Dermis microvascular lymphatic vessel endothelial cell (primary cell): ENCODE measurements at places on chromosomes 7 and 10.

GRCh38 chr7:44738051-44738723, 10.5 kb upstream of the ZMIZ2 start:
- DNase-seq = no peak

GRCh38 chr10:96263669-96264068, 7.7 kb downstream of the BLNK start:
- DNase-seq = no peak

- DNase-seq = no peak
Observed at GRCh38 chr10:69317626-69318105, 39.4 kb downstream of the HK1 start.

- DNase-seq = no peak
Observed at GRCh38 chr7:117229350-117229749, 93.5 kb downstream of the WNT2 start.

DNA sequence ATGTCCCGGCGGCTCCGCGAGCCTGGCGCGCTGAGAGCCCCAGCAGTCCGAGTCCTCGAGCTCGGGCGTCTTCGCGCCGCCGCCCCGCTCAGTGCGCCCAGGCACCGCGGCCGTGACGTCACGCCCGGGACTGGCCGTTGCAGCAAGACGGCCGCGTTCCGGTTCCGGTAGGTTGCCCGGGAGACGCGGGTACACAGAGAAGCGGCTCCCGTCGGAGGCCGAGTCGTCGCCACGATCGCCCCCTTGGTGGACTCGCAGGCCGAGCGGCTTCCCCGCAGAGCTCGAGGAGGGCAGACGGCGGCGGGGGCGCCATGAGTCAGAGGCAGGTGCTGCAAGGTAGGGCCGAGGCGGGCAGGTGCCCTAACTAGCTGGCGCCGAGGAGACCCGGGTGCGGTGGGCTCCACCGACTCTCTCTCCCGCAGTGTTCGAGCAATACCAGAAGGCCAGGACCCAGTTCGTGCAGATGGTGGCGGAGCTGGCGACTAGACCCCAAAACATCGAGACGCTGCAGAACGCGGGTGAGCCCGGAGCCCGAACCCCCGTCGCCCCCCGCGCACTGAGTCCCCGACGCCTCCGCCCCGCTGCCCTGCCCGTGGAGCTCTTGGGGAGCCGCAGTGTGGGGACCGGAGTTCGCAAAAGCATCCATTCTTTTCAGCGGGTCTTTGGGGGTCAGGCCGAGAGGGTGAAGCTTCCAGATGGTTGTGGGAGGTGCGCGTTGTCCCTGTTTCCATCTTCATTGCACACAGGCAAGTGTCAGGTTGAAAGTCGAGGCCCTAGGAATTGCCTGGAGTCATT, at the start of gene SPAG6:
Gene SPAG6 (plus strand): TSS at position 196 of the 795 bp plus-strand sequence. CDS start 116 bp downstream, at position 312.
- no peak for DNase-seq

DNA sequence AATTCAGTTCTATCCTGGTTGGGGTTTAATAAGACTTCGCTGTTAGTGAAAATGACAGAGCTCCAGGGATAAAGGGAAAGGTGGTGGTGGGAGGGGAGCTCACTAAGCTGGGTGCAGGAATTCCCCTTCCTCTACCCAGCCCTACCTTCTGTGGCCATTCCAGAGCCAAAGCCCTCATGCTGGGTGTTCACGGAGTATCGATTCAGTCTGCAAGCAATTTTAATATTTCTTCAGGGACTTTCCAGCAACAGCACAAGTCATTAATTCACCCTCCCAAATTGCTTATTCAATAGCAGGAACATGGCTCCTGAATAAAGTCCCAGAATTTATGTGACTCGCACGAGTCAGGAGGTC, 22.0 kb downstream of the PAX2 start:
- no peak for DNase-seq

GRCh38 chr10:60901561-60902235, 42.3 kb downstream of the RHOBTB1 start:
- DNase-seq = peak; percentile 51

GRCh38 chr10:113506476-113506875, 46.4 kb upstream of the HABP2 start:
- no peak for DNase-seq

DNA sequence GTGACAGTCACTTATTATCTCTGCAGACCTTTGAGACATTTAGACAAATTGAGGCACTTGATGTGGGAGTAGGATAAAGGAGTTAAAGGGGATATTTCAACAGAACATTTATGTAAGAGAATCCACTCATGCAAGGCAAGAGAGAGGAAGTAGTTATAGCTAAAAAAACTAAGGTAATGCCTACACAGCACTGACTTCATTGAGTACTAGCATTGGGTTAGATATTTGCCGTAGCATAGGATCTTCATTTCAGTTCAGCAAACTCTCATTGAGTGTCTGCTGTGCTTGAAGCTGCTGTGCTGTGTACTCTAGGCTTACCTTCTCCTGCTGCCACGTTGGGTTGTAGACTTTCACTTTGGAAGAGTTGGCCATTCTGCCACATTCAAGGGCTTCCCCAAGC, 10.5 kb upstream of the ENTPD1 start:
- no peak for DNase-seq

DNA sequence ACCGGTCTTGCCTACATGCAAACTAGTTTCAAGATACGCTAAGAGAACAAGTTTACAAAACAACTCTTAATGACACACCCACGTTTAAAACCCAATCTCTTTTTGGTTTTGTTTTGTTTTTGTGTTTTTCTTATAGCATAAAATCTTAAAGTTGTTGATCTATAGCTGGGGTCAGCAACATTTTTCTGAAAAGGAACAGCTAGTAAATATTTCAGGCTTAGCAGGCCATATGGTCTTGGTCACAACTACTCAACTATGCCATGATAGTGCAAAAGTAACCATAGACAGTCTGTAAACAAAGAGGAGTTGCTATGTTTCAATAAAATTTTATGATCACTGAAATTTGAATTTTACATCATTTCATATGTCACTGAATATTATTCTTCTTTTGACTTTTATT, 327.4 kb downstream of the AGMO start:
- no peak for DNase-seq

DNA sequence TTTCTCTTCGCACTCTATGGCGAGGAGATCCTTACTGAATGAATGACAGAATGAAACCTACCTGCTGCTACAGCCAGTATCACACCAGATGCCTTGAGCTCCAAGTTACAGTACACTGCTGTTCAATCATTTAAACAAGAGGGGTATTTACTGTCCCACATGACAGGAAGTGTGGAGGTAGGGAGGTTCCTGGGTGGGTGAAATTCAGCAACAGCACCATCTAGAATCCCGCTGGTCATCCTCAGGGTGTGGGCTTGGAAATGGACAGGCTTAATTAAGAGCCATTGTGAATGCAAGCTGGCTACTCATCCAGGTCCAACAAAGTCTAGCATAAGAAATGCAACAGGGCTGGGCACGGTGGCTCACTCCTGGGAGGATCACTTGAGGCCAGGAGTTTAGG, 14.7 kb downstream of the CYTH3 start:
- no peak for DNase-seq

DNA sequence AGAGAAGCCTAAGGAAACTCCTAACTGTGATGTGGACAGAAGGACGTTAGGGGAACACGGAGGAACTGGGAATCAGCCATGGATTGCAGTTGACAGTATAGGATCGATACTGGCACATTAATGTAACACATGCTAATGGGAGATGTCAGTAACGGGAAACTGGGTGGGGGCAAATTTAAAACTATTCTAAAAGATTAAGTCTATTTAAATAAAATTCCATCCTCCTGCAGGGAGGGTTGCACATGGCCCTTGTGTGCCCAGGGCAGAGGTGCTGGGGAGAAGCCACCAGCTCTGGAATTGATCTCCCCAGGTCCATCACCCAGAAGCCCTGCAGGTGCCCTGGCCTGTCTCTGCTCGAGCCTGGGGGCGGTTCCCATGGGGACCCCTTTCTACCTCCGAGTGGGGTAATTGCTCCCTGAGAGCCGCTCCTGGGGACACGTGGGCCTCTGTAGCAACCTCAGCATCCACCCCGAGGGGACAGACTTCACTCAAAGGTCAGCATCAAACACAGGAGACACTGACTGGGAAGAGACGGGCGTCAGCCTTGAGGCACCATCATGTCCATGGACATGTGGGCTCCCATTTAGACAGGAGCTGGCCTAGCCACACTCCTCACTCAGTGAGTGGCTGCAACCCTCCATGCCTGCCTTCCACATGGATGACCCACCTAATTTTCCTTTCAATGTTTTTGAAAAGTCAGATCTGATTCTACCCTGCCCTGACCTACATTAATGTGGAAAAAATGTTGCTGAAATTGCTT, 21.1 kb downstream of the SCART1 start:
- DNase-seq = no peak

DNA sequence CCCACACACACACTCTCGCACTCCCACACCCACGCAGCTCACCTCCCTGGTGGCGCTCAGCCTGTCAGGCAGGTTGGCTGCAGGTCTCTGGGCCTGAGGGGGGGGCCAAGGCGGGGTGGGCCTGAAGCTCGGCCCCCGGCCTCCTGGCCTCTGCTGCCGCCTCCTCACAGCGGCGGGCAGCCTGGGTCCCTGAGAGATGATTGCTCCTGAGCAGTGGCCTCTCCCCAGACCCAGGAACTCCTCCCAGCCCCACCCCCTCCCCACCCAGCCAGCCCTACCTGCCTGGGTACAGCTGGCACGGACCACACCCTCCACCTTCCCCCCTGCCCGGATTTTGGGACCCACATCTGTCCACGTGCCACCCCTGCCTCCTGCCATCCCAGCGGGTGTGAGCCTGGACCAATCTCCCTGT, 4.6 kb upstream of the TMEM184A start:
- DNase-seq = no peak

- DNase-seq = no peak
Observed at GRCh38 chr7:137417464-137417863, 73.9 kb upstream of the PTN start.

DNA sequence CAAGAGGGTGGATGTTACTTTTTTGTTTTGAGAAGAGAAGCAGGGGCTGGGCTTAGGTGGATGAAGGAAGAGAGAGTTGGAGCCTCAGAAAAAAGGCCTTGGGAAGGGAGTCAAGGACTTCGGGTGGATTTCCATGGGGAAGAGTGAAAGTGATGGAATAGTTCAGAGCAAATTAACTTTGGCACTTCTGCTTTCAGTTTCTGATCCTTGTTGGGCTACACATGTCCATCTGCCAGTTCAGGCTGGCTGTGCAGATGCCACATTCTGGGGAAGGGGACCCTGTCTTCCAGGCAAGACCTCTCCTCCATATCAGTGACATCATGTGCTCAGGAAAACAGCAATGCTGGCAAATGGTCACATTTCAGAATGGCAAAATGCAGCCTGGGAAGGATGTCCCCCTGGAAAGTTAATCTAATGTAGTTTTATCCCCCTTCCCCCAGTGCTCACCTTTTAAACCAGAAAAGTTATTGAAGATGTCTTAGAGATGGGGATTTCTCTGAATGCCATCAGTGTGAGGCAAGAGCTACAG, 86.0 kb downstream of the WDFY4 start:
- no peak for DNase-seq

GRCh38 chr10:50469778-50470193, 154.0 kb downstream of the SGMS1 start:
- no peak for DNase-seq

DNA sequence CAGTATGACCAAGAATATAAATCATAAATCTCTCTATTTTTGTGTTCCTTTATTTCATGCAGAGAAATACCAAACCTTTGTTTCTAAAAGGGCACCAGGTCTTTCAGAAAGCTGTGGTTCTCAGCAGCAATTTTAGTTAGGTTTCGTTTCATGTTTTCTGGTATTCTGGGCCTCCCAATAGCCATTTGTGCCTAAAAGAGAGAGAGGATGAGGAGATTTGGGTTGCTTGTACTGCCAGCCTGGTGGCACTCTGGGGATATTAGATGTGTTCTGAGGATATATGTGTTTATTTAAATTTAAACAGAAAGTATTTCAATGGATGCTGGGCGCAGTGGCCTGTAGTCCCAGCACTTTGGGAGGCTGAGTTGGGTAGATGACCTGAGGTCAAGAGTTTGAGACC, 471.7 kb downstream of the AUTS2 start:
- no peak for DNase-seq

DNA sequence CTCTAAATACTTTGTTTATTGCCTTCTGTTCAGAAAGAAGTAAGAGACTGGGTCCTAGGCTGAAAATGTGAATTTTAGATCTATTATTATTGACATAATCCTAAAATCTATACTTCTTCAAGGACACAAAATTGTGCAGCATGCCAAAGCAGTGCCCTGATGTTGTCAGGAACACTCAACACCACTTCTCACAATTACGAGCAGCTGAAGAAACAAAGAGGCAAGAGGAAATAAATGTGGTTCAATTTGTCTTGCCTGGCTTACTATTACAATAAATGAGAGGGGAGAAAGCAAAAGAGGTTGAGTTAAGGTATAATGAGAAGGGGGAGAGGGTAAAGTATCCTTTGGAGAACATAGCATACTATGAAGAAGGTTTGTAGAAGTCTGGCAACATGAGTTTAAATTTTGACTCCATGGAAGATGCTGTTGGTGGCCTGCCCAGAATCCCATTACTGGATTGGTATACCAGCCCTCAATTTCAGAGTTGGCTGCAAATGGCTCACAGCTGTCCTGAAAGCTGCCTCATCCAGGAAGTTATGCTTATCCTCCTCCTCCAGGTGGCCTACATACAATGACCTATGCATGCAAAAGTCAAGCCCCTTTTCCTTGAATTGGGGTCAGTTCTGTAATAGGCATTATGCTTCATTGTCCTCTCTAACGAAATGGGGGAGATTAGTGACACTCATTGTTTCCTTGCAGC, 274.6 kb upstream of the SMIM30 start:
- no peak for DNase-seq

GRCh38 chr7:135828604-135829003, 80.0 kb upstream of the FAM180A start:
- DNase-seq = no peak

DNA sequence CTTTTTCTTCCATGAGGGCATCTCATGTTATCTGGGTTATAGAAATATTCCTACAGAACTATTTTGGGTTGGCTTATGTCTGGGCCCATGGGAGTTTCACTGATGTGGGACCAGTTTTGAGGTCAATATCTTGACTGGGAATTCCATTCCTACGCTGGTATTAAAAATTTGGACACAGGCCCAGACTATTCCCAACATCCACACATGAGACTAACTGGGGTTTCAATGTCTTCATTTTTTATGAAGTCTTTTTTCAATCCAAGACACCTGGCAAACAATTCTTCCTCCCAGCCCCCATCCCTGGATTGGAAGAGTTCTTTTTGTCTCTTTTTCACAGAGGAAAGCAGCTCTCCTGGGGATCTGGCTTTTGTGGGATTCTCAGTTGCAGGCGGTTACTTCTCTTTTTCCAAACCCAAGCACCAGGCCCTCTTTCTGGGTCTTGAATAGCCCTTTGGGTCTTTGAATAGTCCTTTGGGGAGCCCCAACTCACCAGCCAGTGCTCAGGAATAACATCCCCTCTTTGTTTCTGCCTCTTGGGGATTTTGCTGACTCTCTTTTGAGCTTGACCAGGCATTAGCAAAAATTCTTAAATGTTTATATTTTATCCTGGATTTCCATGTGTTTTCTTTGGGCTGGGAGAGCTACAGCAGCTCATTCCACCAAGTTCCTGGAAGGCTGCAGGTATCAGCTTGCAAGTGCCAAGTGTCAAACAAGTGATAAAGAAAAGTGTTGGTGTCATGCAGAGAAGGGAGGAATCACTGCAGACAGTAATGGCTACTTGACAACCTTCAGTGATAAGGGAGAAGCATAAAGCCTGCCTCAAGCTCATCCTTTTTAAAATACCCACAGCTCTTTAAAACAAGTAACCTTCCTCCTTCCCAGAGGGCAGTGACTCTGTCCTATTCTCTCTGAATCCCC, 234.3 kb downstream of the ADAM12 start:
- no peak for DNase-seq
